ENCODE measurements at places on chromosomes 6 and 20. TPM values are rescaled to one million over a fixed set of nuclear protein-coding genes. Genes with fewer than 3 reads are reported as not detected.

Gene SLC35D3
- not detected for total RNA-seq

Gene PNLDC1
- total RNA-seq, result not detected

DNA sequence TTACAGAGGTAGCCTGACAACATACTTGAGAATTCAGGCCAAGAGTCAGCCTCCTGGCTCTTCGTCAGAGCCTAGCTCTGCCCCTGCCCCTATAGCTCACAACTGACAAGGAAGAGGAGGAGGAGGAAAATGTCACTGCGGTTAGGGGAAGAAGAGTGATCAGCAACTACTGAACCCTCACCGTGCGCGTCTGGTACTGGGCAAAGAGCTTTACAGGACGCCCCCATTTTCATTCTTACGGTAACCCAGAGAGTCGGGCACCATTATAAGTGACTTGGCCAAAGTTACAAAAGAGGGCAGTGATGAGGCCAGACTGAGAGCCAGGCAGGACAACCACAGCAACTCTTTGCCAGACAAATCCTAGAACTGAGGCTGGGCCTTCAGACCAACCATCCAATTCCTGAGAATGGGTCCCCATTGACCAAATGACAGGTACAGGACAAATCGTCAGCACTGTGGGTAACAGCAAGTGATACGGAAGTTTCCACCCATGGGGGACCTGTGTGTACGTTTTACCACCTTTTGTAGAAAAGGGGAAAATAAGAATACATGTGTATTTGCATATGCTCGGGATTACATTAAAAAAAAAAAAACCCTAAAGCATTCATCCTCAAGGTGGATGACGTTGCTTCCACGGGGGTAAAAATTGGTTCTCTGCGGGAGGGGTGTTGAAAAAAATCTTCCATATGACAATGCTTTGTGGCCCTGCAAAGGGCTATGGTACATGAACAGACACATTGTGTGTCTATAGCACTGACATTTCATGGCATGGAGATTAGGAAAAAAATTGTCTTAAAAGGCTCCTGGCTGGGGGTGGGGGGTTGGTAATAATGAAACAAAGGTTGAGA, 118.0 kb downstream of the NFATC2 start:
- DNase-seq, result no peak

DNA sequence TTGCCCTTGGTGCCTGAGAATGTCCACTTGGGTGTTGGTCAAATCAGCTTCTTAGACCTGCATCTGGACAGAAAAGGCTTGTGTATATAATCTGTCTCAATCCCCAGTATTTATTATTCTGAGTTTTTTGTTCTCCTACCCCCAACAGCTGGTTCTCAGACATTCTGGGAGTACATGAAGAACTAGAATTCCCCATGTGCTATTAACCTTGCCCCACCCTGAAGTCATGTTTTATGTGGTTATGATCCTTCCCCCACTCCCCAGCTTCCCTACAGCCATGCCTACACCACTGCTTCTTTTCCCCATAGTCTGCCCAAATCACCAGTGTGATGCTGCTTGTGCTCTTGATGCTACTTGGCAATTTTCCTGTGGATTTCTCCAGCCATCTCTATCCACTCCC, 157.0 kb downstream of the ADAT2 start:
- DNase-seq, result no peak

Gene HLA-DMB
- total RNA-seq, result 4.6 TPM

DNA sequence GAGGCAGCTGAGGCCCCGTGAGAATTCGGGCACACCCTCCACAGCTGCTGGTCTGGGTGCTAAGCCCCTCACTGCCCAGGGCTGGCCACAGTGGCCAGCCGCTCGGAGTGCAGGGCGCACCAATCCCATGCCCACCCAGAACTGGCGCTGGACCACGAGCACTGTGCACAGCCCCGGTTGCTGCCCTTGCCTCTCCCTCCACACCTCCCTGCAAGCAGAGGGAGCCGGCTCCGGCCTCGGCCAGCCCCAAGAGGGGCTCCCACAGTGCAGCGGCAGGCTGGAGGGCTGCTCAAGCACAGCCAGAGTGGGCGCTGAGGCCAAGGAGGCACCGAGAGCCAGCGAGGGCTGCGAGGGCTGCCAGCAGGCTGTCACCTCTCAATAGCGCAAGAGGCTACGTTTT, 35.0 kb downstream of the CGA start:
- DNase-seq, result no peak

DNA sequence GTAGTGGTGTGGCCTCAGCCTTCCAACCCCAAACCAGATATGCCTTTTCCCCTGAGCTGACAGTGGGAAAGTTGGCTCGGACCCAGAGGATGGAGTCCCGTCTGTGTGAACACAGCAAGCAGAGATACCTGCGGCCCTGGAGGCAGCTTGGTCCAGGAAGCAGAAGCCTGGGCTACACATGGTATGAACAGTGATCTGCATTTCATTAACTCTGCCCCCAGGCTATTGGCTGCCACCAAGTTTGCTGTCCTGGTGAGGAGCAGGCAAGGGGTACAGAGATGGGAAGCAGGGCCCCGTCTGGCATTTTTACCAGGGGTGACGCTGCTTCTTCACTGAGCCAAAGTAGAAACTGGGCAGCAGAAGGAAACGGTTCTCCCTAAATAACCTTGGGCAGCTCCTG, 90.0 kb downstream of the EDN3 start:
- no peak for DNase-seq

DNA sequence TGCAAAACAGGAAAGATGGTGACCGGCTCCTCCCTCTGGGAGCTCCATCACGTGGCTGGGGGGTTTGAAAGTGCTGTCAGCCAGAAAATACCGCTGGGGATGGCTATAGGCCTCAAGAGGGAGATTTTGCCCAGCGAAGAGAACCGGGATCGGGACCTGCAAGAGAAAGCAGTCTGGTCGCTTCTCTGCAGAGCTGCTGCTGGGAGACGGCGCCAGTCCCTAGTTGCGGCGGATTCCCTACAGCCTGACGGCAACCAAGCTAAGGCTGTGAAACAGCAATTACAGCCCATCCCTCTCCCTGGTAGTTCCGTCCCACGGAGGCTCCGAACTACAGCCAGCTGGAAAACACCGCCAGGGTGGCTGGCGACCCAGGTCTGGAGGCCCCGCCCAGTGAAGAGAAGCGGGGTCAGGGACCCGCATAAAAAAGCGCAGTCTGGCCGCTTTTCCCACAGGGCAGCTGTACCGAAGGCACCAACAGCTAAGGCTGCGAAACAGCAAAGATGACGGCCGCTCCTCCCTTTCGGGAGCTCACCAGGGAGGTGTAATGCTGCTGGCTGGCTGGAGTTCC, 238.1 kb upstream of the IRAK1BP1 start:
- DNase-seq, result no peak

Gene PPIL6
- total RNA-seq, result 1.0 TPM

GRCh38 chr20:38460040-38460623, 12.5 kb upstream of the RALGAPB start:
- peak; percentile 88 for DNase-seq

DNA sequence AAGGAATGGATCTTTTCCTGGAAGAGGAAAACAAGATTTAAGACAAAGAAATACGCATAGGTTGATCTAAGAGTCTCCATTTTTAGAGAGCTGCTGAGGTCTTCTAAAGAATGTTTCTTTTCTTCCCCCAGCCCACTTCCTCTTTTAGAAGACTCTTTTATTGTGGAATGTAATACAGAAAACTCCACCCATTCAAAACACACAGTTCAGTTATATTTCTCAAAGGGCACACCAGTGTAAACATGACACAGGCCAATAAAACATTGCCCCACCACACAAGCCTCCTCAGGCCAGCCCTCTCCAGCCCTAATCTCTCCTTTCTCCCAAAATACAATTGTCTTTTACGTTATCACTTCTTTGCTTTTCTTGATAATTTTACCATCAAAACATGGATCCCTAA, 42.8 kb downstream of the SLC35B3 start:
- DNase-seq, result peak; percentile 19

DNA sequence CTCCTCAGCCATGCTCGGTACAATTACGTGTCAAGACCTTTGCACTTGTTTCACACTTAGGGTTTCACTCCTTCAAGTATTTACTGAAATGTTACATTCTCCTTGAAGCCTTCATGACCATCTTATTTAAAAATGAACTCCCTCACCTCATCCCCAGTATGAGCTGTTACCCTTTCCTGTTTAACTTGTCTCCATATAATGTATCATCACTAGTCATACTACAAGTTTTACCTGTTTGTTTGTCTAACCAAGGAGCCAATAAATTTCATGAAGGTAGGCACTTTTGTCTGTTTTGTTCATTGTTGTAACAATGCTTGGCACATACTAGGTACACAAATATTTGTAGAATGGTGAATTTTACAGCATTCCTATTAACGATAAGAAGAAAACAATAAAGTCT, 46.1 kb upstream of the MTRF1L start:
- DNase-seq, result no peak

DNA sequence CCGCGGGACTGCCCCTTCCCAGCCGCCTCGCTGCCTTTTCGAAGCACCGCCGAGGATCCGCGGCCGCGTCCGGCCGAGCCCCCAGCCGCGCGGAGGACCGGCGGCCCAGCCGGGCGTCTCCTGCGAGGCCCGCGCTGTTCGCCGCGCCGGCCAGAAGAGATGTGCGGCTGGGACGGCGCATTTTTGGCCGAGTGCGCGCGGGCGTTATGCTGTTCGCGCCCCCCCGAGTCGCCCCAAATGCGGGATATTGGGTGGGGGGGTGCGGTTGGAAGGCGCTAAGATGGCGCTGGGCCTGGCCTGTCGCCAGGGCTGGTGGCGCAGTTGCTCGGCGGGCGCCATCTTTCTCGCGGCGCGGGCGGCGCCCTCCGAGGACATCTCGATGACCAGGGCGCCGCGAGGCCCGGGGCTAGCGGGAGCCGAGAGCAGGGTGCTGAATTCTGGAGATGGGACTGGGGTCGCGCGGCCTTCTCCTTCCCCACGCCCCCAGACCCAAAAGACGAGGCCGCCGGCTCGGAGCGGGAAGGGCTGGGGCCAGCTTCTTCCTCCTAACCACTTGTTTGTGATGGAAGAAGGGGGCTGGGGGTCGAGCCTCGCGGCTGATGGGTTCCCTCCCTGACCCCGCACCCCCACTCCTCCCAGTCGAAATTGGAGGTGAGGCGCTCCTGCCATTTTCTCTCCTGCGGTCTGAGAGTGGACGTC, 1.5 kb downstream of the BICRAL start:
- peak; percentile 63 for DNase-seq

GRCh38 chr20:53706008-53706465, 112.4 kb upstream of the ZNF217 start:
- DNase-seq, result no peak

- DNase-seq, result no peak
Observed at GRCh38 chr6:5215799-5216198, 45.0 kb downstream of the LYRM4 start.

DNA sequence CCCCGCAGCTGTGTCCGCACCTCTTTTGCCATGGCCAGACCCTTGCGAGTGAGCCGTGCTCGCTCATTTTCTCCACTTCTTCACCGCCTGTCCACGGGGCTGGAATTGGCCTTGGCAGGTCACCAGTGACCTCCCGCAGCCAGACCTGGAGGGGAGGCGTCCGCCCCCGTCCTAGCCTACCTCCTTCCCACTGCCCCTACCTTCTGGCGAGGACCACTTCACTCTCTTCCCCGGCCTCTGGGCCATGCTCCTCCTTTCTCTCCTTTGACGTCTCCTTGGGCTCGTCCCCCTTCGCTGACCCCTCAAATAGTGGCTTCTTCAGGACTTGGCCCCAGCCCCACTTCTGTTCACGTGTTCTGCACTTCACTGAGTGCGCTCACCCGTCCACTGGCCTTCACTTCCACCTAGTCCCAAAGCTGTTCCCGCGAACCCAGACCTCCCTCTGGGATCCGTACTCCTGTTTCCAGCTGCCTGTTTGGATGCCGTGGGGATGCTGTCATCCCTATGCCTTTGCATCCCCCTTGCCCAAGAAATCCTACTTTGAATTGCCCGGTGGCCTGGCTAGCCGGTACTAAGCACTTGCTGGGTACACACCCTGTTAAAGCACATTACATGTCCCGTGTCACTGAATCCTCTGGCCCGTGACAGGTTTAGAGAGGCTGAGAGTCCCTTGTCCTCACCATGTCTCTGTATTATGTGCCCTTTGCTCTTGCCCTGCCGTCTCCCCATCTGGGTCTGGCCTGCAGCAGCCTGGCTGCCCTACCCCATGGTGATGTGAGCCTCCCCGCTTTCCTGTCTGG, 33.0 kb downstream of the SPATA2 start:
- no peak for DNase-seq

- DNase-seq, result no peak
Observed at GRCh38 chr6:41602422-41602743, 35.9 kb upstream of the MDFI start.

Gene NEDD9
- total RNA-seq, result 4.0 TPM

DNA sequence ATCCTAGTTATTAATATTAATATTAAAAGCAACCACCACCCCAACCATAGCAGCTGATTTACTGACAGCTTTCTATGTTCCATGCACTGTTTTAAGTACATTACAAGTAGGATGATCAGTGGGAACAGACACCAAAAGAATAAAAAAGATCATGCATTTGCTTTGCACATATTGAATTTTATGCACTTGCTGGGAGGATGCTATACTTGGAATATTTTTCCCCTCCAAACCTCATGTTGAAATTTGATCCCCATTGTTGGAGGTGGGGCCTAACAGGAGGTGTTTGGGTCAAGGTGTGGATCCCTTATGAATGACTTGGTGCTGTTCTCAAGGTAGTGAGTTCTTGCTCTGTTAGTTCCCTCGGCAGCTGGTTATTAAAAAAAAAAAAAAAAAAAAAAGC, 178.9 kb upstream of the MYLIP start:
- no peak for DNase-seq

DNA sequence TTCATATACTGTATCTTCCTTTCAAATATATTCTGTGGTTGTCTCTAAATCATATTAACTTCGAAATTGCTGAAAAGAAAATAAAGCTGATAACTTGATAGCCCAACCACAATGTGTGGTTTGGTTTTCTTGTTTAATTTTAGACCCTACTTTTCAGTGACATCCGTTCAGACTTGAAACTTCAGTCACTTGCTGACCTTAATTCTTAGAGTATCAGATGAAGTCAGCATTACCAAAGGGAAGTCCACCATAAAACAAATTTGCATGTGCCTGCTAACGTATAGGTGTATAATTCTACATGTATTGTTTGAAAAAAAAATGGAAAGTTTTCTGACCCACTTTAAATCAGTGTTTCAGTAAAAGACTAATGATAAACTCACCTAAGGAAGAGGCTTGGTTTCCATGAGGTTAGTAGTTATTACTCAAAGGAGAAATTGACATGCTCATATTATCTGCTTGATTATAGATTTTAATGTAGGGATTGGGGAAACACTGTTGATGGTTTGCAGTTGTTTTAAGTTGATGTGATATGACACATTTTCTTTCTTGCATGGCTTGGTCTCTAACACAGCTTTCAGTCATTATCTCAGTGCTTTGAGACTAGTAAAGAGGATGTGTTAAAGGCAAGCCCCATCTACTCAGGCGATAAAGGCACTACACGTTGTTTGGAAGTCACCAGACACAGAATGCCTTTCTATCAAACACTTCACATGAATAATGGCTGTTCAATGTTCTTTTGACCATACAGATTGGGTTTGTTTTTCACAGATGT, 5.2 kb upstream of the IL17A start:
- no peak for DNase-seq
